Activated CD4-positive, CD25-positive, alpha-beta regulatory T cell treated with anti-CD3 and anti-CD28 coated beads, Interleukin-2, amount 50 U/mL, for 72 hours (primary cell): ENCODE measurements at places on chromosomes 2 and 18.

DNA sequence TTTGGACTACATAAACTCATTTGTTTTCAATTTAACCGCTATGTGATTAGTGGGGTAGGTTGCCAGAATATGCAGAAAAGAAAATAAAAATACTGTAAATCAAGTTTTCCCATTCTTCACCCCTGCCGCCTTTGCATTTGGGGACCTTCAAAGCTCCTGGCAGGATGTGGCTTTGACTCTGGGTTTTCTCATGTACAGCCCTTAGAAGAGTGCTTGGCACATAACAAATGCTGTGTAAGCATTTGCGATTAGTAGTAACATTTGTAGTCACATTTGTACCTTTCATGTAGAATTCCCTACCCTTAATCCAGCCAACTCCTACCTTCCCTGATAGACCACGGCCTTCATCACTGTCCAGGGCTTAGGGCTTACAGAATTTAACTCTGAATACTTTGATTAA, 262.6 kb downstream of the MREG start:
- no peak for DNase-seq

DNA sequence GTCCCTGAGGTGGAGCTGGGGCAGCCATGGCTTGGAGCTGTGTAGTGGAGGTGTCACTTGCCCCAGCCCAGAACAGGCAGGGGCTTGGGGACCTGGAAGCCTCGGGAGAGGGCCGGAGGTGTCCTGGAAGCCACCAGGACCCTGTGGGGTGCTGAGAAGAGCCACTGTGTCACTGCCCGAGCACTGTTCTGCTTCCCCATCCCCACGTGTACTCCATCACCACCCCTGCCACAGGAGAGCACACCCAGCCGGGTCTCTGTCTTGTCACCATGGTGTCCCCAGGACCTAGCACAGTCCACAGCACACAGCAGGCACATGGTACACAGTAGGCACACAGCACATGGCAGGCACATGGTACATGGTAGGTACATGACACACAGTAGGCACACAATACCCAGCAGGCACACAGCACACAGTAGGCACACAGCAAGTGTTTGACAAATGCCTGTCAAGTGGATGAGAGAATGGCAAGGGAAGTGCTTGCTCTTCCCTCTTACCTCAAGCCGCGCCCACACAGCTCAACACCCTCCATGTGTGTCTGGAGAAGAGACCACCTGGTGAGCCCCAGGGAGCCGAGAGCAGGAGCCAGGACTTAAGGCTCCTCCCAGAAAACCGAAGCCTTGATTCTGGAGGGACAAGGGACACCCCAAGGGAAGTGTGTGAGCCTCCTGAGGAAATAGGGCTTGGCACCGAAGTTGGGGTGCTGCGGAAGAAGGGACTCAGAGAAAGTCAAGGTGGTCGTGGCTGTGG, 13.3 kb downstream of the MBP start:
- no peak for DNase-seq

DNA sequence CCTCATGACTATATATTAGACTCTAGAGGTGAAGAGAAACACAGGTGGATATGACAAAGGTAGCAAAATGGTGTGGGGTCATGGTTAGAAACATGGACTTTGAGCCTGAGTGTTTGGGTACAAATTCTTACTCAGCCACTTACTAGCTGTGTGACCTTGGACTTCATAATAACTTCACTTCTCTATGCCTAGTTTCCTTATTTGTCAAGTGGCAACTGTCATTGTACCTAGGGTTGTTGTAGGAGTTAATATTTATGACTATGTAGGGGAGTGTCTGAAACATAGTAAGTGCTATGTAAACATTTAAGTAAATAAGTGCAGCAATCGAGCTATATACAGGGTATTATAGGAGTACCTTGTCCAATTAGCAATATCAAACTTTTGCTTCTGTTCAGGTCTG, 49.7 kb upstream of the RAPH1 start:
- no peak for DNase-seq

DNA sequence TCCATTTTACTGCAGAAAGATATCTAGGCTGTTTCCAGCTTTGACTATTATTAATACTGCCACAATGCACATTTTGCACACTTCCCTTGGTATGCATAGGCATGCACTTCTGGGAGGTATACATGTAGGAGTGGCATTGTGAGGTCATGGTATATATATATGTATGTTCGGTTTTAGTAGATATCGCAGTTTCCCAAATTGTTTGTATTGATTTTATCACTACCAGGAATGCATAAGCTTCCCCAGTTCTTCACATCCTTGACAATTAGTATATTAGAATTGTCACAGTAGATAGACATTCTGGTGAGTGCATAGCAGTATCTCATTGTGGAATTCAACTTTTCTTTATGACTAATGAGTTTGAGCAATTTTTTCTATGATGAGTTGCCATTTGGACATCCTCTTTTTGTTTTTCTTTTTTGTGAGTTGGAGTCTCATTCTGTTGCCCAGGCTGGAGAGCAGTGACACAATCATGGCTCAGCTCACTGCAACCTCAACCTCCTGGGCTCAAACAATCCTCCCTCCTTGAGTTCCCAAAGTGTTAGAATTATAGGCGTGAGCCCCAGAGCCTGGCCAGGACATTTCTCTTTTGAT, 4.2 kb upstream of the GRB14 start:
- no peak for DNase-seq
